Naive thymus-derived CD4-positive, alpha-beta T cell (primary cell): ENCODE measurements at places on chromosomes 5 and 9. TPM values are rescaled to one million over a fixed set of nuclear protein-coding genes. Genes with fewer than 3 reads are reported as not detected.

TRIM23 gene
- polyA plus RNA-seq: 16.5 TPM

DNA sequence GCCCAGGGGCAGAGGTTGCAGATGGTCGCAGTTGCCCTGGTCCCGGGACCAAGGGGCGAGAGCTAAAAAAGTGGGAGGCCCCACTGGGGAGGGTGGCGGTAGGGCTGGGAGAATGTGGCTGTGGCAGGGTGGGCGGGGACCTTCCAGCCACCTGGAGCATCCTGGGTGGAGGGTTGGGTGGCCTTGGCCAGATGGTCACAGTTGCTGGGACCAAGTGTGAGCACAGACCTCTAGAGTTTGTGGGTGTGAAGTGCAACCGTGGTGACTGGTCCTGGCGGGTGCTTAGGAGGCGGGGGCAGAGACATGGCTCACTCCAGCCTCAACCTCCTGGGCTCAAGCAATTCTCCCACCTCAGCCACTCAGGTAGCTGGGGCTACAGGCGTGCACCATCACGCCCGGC, 5.7 kb upstream of the TRAF2 start:
- no peaks in the 10 kb centered on the region for H3K27me3 ChIP-seq
- H3K27ac ChIP-seq: no peak overlapping the region
- H3K4me1 ChIP-seq: peaks cover 26% of the 10 kb centered on the region
- DNase-seq: no peak
- H3K36me3 ChIP-seq: no peaks in the 10 kb centered on the region
- H3K4me3 ChIP-seq: no peak overlapping the region

SURF2 gene
- 44.5 TPM for polyA plus RNA-seq

GRCh38 chr5:93580063-93580926, 724 bp downstream of the NR2F1-AS1 start:
- H3K36me3 ChIP-seq: no peaks in the 10 kb centered on the region
- no peak for DNase-seq
- H3K27me3 ChIP-seq: peaks cover 62% of the 10 kb centered on the region
- H3K4me3 ChIP-seq: peak overlapping the region; percentile 59
- H3K27ac ChIP-seq: no peak overlapping the region

DNA sequence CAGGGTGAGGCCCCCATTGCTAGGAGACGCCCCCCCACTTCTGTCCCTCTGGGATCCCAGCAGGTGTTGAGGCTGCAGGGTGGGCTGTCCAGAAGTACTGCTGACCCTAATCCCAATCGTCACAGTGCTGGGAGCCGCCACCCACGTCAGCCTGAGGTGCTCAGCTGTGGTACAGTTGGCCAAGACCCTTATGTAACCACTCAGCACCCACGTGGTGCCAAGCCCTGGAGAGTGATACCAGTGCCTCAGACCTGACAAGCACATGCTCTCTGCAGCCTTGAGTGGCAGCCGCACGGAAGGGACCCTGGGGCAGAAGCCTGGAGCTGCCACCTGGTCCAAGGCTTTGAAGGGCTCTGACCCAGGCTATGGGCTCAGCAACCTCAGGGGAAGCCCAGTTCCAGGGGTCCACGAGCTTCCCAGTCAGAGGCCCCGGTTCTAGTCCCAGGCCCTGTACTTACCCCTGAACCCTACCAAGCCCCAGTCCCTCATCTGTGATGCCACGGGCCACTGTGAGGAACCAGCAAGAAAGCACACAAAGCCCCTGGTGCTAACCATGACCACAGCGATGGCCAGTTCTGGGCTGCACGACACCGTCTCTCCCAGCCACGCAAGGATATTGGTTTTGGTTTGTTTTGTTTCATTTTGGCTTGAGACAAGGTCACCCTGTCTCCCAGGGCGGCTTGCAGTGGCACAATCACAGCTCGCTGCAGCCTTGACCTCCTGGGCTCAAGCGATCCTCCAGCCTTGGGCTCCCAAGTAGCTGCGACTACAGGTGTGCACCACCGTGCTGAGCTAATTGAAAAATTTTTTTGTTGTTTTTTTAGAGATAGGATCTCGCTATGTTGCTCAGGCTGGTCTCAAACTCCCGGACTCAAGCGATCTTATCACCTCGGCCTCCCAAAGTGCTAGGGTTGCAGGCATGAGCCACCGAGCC, 50.7 kb downstream of the DBH start:
- H3K4me3 ChIP-seq: no peak overlapping the region
- DNase-seq: no peak
- peaks cover 36% of the 10 kb centered on the region for H3K4me1 ChIP-seq
- H3K27me3 ChIP-seq: no peaks in the 10 kb centered on the region
- H3K36me3 ChIP-seq: no peaks in the 10 kb centered on the region

HAPLN1 gene
- polyA plus RNA-seq: not detected

DNA sequence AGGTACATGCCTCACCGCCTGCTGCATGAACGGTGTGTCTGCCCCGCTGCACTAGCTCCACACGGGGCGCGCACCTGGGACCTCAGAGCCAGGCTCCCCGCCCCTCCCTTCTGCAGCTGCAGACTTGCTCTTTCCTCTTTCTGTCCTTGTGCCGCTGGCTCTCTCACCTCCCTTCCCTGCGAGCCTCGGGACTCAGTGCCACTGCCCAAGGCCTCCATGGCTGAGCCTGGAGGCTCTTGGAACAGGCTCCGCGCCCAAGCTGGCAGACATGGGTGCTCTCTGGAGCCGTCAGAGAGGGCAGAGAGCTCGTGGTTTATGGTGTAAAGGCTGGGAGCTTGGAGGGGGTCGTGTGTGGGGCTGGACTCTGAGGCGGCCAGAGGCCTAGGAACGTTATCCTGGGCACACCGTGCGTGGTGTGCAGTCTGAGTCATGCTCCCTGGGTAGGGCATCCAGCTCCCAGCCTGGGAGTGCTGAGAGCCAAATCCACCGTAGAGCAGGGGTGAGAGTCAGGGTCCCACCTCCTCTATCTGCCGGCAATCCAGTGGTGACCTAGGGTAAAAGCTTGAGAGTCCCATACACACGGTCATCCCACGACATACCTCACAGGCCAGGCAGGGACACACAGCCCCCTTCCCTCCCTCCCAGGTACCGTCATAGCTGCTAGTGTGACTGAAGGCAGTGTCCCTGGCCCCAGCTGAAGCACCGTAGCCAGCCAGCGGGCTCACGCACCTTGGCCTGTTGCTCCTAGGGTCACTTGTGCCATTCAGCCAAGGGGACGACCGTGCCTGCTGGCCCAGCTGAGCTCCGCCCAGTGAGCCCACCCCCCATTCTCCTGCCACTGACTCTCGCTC, 22.4 kb downstream of the GOLGA2 start:
- no peaks in the 10 kb centered on the region for H3K36me3 ChIP-seq
- no peaks in the 10 kb centered on the region for H3K27me3 ChIP-seq
- peaks cover 7% of the 10 kb centered on the region for H3K4me1 ChIP-seq
- no peak overlapping the region for H3K27ac ChIP-seq
- no peak overlapping the region for H3K4me3 ChIP-seq

GARIN3 gene
- not detected for polyA plus RNA-seq

TRIM36 gene
- not detected for polyA plus RNA-seq

GGTA1 gene
- polyA plus RNA-seq: not detected

GRCh38 chr9:124260769-124261603, 3.2 kb downstream of the NEK6 start:
- H3K4me1 ChIP-seq: peaks cover 4% of the 10 kb centered on the region
- DNase-seq: no peak
- no peaks in the 10 kb centered on the region for H3K36me3 ChIP-seq
- no peak overlapping the region for H3K4me3 ChIP-seq
- H3K27me3 ChIP-seq: no peaks in the 10 kb centered on the region

DNA sequence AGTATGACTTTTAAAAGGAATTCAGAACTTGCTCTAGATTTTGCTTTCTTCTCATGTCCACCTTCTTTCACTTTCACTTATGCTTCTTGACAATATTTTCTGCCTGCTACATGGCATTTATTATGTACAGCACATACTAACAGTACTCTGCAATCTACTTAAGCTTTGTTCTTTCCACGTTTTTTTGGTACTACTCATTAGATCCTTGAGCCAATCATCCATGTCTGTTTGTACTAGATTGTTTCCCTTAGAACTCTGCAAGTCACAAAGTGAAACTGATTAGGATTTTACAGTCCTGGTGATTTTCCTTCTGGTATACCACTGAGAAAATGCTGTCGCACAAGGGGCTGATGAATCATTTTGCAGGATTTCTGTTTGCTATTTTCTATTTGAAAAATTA, 78.3 kb downstream of the PARP8 start:
- peak overlapping the region; percentile 43 for H3K4me3 ChIP-seq
- no peaks in the 10 kb centered on the region for H3K36me3 ChIP-seq
- peak overlapping the region; percentile 72 for H3K27ac ChIP-seq
- H3K4me1 ChIP-seq: peaks cover 39% of the 10 kb centered on the region
- H3K27me3 ChIP-seq: no peaks in the 10 kb centered on the region

DNA sequence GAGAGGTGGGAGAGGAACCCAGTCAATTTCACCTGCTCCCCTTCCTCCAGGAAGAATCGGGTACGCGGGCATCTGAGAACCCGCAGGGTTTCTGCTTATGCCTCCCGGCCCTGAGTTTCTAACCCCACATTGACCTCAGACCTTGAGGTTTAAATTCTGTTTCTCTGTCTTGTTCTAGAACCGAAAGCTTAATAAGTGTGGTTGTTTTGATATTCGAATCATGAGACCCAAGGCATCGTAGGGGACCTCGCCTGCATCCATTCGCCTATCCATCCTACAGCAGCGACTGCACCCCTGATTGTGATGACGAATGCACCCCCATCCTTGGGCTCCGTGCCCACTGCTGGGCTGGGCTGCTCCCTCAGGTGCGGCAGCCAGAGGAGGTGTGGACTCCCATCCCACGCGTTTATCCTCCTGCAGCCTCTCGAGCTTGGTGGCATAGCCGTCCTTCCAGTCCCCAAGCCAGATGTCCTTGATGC, 80.8 kb upstream of the IER5L start:
- peak overlapping the region; percentile 43 for H3K4me3 ChIP-seq
- H3K27me3 ChIP-seq: no peaks in the 10 kb centered on the region
- H3K36me3 ChIP-seq: no peaks in the 10 kb centered on the region
- no peak overlapping the region for H3K27ac ChIP-seq
- no peak for DNase-seq

DNA sequence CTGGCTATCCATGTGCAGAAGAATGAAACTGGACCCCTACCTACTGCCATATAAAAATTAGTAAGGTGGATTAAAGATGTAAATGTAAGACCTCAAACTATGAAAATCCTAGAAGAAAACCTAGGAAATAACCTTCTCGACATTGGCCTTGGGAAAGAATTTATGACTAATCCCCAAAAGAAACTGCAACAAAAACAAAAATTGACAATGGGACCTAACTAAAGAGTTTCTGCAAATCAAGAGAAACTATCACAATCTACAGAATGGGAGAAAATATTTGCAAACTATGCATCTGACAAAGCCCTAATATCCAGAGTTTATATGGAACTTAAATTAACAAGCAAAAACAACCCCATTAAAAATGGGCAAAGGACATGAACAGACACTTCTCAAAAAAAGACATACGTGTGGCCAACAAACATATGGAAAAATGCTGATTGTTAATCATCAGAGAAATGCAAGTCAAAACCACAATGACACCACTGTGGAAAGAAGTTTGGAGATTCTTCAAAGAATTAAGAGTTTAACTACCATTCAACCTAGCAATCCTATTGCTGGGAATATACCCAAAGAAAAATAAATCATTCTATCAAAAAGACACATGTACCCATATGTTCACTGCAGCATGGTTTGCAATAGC, 98.5 kb downstream of the NR3C1 start:
- no peak overlapping the region for H3K4me3 ChIP-seq
- no peaks in the 10 kb centered on the region for H3K36me3 ChIP-seq
- H3K27me3 ChIP-seq: no peaks in the 10 kb centered on the region
- no peak for DNase-seq

DNA sequence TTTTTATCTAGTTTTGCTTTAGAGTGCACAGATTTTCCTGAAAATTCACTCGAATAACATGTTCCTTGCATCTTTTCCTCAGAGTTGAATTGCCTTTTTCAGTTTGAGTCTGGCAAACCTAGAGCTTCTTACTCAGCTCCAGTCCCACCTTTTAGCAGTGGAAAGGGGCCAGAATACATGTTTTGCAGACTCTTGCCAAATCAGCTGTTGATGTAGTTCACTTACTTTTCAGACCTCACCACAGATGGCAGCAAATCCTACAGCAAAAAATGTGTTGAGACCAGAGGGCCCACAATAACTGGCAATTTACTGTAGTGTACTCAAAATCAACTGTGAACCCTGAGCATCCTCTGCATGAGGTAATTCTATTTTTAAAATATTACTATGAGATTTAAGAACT, 545.2 kb upstream of the ACO1 start:
- no peaks in the 10 kb centered on the region for H3K4me1 ChIP-seq
- no peak overlapping the region for H3K27ac ChIP-seq
- DNase-seq: no peak
- H3K27me3 ChIP-seq: no peaks in the 10 kb centered on the region
- no peak overlapping the region for H3K4me3 ChIP-seq
- H3K36me3 ChIP-seq: no peaks in the 10 kb centered on the region

- no peaks in the 10 kb centered on the region for H3K36me3 ChIP-seq
- H3K27me3 ChIP-seq: no peaks in the 10 kb centered on the region
- H3K4me1 ChIP-seq: no peaks in the 10 kb centered on the region
Observed at GRCh38 chr5:101473483-101473882, 570.4 kb upstream of the ST8SIA4 start.

GRCh38 chr5:94944160-94944559, 325.7 kb downstream of the SLF1 start:
- no peaks in the 10 kb centered on the region for H3K4me1 ChIP-seq
- H3K36me3 ChIP-seq: no peaks in the 10 kb centered on the region
- no peak overlapping the region for H3K4me3 ChIP-seq
- H3K27me3 ChIP-seq: no peaks in the 10 kb centered on the region

DNA sequence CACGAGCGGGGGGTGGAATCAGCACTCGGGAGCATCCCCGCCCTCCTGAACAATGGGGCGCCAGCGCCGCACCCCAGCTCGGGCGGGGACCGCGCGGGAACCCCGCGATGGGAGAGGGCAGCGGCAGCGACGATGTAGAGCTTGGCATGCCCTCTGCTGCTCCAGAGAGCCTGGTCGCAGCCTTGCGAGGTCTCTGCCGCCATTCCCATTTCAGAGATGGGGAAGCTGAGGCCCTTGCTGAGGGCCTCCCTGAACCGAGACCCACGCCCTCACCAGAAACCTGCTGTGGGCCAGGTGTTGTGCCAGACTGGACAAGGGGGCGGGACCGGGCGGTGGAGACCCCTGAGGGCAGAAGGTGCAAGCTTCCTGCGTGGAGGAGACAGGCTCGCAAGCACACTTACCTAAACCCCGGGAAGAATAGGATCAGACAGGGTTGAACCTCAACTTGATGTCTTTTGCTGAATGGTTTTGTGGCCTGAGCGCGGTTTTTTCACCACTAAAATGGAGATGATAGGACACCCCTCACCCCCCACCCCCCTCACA, 647 bp upstream of the MEGF9 start:
- no peaks in the 10 kb centered on the region for H3K27me3 ChIP-seq
- H3K4me1 ChIP-seq: peaks cover 22% of the 10 kb centered on the region
- peak overlapping the region; percentile 85 for H3K4me3 ChIP-seq
- peak overlapping the region; percentile 79 for H3K27ac ChIP-seq
- DNase-seq: no peak

GRCh38 chr5:133390416-133391353, 221.7 kb downstream of the FSTL4 start:
- no peak for DNase-seq
- no peaks in the 10 kb centered on the region for H3K4me1 ChIP-seq
- H3K36me3 ChIP-seq: no peaks in the 10 kb centered on the region
- H3K27me3 ChIP-seq: no peaks in the 10 kb centered on the region
